ENCODE measurements at places on chromosomes 16 and 17. TPM values are rescaled to one million over a fixed set of nuclear protein-coding genes. Genes with fewer than 3 reads are reported as not detected.

ECI1 gene
- 19.2 TPM for total RNA-seq

SLFN12L gene
- total RNA-seq: 0.25 TPM

ZFPM1 gene
- 0.81 TPM for total RNA-seq

CSF3 gene
- total RNA-seq: 0.19 TPM

C17orf100 gene
- total RNA-seq: 0.16 TPM

PRSS36 gene
- total RNA-seq: 0.31 TPM

SLC35B1 gene
- 64.8 TPM for total RNA-seq

PLK1 gene
- 21.9 TPM for total RNA-seq

LRRC36 gene
- 0.38 TPM for total RNA-seq

DPEP3 gene
- total RNA-seq: not detected

GPR142 gene
- total RNA-seq: 0.16 TPM

TUBG2 gene
- 7.4 TPM for total RNA-seq

ARSG gene
- total RNA-seq: 0.97 TPM

SPIRE2 gene
- 4.8 TPM for total RNA-seq

C16orf89 gene
- not detected for total RNA-seq

GAS2L2 gene
- not detected for total RNA-seq

C16orf95 gene
- 2.2 TPM for total RNA-seq

Measured in bladder microvascular endothelial cell (primary cell).